ENCODE measurements at places on chromosomes 7 and 10. TPM values are rescaled to one million over a fixed set of nuclear protein-coding genes. Genes with fewer than 3 reads are reported as not detected.

PVRIG gene
- not detected for total RNA-seq

MPP7 gene
- 8.5 TPM for total RNA-seq

ADK gene
- total RNA-seq: 33.5 TPM

AKR1C4 gene
- not detected for total RNA-seq

MEIG1 gene
- total RNA-seq: not detected

OPN1SW gene
- 0.46 TPM for total RNA-seq

LFNG gene
- total RNA-seq: 58.0 TPM

TAS2R41 gene
- total RNA-seq: not detected

LIPK gene
- total RNA-seq: not detected

UCN3 gene
- total RNA-seq: not detected

- DNase-seq: no peak
These were observed 397.9 kb downstream of the INHBA start for GRCh38 chr7:41305001-41305400.

- no peak for DNase-seq
These were observed 58.3 kb downstream of the ST7 start for GRCh38 chr7:117011419-117012260.

- DNase-seq: no peak
These were observed 6.5 kb upstream of the EIF5AL1 start for GRCh38 chr10:79505829-79506228.

DNA sequence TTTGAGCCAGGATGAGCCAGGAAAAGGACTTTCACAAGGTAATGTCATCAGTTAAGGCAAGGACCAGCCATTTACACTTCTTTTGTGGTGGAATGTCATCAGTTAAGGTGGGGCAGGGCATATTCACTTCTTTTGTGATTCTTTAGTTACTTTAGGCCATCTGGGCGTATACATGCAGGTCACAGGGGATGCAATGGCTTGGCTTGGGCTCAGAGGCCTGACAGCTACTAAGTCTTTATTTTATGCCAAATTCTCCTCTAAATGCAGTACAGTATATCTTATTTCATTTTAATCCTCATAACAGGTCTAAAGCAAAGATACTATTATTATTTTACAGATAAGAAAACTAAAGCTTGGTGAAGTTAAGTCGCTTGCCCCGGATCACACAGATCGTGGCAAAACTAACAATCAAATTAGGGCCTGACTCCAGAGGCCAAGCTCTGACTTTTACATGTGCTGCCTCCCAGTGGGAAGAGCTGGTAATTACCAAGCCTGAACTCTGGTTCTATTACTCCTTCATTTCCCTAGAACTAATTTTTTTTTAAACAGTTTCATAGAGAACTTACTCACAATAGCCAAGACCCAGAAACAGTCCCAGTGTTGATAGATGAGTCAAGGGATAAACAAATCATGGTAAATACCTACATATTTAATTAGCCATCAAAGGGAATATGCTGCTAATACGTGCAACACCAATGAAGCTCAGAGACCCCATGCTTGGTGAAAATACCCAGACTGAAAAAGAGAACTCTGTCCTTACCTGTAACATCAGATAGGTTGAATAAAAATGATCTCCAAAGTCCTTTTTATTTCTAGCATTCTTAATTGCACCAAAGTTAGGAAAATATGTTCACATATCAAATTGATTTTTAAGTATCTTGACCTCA lies 35.4 kb downstream of the C7orf25 start:
- peak; percentile 74 for DNase-seq

DNA sequence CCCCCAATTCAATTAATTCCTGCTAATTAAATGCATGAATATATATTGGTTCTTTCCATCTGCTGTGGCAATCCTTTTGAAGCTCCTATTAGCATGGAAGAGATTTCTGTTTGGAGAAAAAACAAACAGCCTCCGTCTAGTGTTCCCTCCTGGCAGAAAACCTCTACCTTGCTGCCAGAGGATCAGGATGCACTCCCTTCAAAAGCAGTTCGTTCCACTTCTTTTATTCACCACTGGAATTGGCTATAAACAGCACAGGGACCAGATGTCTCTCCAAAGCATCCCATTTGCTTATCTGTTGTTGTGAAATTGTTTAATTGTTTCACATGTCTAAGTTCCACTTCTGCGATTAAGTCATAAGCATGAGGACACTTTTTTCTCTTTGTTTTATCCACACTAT lies 77.8 kb upstream of the PTN start:
- DNase-seq: no peak

GRCh38 chr7:156368053-156368843 lies 272.3 kb upstream of the RNF32 start:
- DNase-seq: no peak

DNA sequence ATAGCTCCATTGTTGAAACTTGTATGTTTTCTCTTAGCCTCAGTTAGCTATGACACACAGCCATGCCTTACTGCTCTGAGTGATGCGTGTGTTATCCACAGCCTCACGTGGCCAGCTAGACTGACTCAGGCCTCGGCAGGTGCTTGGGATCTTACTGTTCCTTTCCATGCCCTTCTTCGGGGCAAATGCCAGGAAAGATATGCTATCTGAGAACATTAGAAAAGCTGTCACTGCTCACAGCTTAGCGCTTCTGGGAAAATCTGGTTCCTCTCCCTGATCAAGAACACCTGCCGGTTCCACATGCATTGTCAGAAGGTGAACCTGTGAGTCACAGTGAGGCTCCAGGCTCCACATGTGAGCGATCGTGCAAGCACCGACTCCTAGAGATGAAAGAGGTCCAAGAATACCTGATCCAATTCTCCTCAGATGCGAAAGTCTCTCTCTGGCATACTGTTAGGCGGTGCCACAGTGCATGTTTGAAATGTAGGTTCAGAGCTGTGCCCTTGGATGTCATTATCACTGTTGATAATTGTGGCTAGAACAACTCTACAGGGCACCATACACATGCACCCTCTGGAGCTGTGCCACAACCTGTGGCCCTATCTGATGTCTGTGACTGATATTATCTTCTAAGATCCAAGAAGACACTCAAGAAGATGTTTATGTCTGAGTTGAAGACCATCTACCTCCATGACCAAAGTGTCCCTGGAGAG lies 247.8 kb upstream of the IGFBP3 start:
- DNase-seq: no peak

DNA sequence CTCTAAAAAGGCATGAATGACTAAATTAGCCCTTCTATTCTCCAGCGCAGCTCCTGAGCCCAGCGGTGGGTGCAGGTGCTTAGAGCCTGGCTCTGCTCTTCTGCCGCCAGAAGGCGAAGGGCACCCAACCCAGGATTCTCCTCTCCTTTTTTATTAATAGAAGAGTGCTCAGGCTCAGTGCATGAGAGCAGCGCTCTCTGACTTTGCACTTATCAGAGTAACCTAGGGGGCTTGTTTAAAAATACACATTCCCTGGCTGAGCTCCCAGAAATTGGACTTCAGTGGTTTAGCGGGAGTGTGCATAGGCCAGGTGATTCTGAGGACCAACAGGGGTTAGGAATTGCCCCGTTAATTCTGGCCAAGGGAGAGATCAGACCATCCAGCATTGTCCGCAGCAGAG lies 1.7 kb upstream of the PFKP start:
- DNase-seq: no peak

DNA sequence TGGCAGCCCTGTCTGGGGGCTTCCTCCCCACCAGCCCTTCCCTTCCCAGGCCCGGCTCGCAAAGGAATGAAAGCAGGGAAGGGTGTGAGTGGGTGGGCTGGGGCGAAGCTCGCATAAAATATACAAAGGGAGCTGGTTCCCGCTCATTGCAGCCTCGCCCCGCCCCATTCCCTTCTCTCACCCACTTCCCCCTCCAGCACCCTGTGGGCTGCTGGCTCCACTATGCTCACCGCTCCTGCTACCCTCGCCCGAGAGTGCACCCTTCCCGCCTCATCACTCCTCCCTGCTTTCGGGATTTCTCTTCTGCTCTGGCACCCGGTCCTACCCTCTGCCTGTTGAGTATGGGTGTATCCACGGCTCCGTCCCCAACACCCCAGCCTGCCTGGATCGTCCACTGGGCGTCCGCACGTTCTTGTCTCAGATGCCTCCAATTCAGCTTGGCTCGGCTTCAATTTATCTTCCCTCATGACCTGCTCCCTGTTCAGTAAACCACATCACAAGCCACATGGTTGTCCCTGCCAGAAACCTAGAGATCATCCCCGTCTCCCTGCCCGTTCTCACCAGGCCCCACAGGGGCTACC lies 14.4 kb upstream of the TTYH3 start:
- DNase-seq: no peak

GRCh38 chr7:73983437-73984164 lies 44.4 kb upstream of the ELN start:
- DNase-seq: no peak

DNA sequence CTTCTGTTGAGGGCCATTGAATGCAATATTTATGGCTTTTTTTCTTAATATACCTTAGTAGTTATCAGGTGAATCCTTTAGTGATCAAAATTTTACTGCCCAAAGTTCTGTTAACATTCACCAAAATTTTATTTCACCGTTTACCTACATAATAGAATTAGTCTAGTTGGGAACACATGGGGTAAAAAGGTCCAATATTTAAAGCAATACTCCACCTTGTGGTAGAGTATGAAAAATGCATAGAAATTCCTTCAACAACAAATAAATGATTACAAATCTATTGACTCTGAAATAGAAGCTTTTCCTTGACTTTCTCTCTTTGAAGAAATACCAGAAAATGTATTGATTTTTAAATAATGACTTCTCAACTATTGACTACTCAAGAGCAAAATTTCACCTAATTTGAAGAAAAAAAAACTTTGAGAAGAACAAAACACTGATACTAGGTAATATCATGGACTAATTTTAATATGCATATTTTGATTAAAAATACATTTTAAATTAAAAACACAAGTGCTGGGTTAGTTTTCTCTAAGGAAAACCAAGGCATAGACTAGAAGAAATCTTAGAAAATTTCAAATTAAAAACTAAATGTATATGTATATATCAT lies 43.3 kb downstream of the POLR1F start:
- peak; percentile 14 for DNase-seq

DNA sequence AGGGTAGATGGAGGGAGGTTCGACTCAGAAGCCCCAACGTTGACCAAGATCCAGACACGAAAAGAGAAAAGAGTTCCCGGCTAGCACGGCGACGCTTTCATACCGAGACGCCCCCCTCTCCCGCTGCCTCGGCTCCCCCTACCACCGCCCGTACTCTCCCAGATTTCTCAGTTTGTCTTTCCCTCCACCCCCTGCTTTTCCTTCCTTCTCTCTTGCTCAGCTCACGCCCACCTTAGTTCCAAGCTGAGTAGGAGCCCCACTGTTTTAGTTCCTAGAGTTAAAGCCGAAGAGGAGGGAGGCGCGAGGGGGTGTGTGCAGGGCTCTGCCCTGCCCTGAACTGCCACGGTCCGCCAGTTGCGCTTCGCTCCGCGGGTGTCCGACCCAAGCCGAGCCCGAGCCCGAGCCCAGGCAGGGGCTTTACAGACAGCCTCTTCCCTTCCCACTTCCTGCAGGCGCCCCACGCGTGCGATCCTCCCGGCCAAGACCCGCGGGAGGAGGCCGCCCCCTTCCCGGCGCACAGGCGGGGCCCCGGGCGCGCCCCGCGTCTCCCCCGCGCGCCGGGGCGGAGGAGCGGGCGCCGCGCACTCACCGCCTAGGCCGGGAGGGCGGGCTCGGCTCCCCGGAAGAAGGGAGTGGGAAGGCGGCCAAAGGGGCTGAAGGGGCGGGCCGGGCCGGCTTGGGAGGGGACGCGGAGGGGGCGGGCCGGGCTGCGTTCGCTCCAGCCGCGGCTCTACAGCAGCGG lies at the start of gene EPHB6:
Gene EPHB6 (plus strand): TSS at position 705 of the 742 bp plus-strand sequence. CDS start 8,152 bp downstream, outside the sequence.
- DNase-seq: peak; percentile 87

DNA sequence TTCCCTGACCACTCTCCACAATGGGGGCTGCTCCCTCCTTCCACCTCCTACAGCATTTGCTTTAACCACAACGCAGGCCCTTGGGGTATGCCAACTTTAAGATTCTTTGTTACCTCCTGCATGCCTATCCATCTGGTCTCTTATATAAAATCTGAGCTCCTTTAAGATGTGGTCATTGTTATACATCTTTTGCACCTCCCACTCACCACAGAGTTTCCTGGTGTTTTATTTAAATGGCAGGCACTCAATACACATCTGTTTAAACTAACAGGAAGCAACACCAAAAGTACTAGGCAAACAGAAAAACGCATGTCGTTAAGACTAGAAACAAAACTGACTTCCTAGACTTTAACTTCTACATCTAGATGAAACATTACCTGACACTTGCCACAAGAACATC lies 36.3 kb downstream of the SLC25A13 start:
- DNase-seq: no peak

- no peak for DNase-seq
These were observed 11.5 kb downstream of the ANKRD22 start for GRCh38 chr10:88840104-88840503.

DNA sequence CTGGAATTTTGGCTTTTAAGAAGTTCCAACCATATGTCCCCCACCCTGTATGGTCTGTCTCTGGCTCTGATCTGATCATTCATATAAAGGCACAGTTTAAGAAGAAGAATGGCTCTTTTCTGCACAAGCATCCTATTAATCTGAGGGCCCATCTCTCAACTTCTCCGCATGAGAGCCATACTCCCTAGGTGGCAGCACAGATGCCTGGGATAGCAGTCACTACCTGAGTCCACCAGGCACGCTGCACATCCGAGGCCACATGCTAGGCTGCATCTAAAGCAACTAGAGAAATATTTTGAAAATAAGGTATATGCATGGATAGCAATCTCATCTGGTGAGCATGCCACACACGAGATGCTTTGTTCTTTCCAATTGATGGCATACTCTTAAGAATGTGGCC lies 565.5 kb downstream of the PARD3 start:
- peak; percentile 28 for DNase-seq
